Stimulated activated CD8-positive, alpha-beta memory T cell treated with anti-CD3 and anti-CD28 coated beads, Interleukin-15, amount 100 ng/mL, for 4 hours (primary cell): ENCODE measurements at places on chromosomes 7 and 10.

DNA sequence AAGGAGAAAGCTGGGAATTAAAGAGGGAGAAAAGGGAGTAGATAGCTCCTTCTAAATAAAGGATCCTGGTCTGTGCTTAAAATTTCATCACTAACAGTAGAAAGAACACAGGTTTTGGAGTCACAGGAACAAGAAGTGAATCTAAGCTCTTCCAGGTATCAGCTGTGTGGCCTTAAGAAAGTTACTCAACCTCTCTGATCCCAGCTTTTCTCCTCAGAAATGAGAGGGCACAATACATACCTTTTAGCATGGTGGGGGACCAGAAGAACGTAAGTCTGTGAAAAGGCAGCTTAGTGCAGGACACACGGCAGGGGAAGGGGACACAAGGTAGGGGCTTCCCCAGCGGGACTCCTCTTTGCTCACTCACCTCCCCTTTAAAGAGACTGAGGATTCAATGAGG is 13.4 kb downstream of the GFRA1 start:
- DNase-seq = no peak

DNA sequence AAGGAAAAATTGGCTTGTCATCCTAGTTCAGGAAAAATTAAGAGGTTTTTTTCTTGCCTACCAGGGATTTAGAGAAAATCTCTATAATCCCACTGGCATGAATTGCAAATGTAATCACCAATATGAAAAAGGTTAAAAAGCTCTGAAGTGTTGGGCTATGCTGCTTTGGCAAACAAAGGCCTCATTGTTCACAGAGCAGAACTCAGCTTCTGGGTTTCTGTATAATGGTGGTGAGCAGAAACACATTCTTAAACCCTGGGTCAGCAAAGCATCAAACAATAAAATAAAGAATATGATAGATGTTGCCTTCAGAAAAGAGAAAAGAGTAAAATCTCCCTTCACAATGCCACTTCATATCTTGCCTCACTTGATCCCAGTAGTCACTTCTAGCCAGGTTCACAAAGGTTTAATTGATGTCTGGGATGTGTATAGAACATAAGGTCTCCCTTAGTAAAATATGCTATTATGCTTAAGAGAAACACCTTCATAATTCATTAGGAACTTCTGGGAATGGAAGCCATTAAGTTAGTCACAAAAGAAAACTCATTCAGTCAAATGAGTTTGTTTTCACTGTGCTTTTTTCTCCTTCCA is 1255.5 kb upstream of the PHF14 start:
- DNase-seq = no peak

- DNase-seq = no peak
These were observed 205.3 kb downstream of the HTR7 start for GRCh38 chr10:90652519-90652918.

DNA sequence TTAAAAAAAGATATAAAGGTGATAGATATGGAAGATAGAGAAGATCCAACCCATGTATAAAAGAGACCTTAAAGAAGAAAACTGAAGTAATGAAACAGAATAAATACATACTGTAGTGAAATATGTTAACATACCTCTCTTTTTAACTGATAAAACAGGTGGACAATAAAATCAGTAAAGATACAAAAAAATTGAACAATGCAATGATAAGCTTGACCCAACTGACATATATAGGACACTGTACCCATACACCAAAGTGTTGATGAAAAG is 17.4 kb upstream of the PRF1 start:
- DNase-seq = no peak

GRCh38 chr10:69215405-69216171 is 4.5 kb upstream of the HKDC1 start:
- no peak for DNase-seq

- no peak for DNase-seq
These were observed 104.5 kb downstream of the PIP4K2A start for GRCh38 chr10:22609719-22610465.

DNA sequence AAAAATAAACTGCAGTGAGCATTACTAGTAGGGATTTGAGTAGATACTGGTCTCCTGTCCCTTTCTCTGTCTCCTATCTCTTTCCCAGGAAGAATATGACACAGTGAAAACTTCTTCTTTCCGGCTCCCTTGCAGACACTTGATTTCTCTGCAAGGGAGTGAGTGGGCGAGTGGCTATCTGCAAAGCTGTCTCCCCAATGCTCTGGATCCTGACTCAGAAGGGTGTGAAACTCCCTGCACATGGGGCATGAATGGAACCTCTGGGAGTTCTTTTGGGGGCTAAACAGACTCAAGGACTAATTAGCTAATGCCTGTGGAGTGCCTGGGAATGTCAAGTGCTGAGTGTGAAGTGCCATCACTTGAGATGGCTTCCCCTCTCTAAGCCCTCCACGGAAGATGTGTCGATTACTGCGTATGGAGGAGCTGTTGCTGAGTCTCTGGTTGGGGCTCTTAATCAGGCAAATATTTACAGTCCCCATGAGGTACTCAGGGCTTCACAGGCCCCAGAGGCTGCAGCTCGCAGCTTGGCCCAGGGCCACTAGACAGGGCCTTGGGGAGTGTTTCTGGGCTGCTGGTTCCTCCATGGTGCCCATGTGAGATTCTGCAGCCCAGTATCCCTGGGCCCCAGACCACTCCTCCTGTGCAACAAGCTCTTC is 139.8 kb downstream of the RPS24 start:
- DNase-seq = no peak

DNA sequence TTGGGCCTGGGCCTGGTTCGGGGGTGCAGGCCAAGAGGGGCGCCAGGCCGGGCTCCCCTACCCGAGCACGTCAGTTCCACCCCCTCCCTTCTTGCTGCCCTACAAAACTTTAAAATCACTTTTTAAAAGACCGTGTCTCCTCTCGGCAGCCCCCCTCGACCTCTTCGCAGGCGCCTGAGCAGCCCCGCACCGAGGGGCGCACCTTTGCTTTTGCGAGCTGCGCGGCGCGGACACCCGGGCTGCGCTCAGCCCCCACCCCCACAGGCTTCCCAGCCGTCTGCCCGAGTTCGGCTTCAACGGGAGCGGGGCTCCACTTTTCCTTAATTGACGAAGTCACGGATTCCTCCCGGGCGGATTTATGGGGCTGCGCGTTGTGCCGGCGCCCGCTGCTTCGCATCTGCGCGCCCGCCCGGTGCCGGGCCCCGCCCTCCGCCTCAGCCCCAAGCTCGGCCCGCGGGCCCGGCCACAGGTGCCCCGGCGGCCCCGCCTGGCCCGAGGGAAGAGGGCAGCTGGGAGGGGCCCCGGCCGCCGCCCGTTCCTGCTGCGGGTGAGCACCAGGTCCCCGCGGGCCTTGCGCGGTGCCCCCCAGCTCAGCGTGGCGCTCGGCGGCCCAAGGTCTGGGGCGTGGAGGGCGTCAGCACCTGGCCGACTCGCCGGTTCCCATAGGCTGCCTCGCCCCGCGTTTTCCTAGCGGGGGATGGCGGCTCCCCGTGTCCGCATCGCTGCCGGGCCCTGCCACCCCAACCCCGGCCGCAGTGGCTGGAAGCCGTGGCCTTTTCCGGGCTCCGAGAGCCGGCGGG is 10.8 kb upstream of the MNX1 start:
- DNase-seq = no peak

DNA sequence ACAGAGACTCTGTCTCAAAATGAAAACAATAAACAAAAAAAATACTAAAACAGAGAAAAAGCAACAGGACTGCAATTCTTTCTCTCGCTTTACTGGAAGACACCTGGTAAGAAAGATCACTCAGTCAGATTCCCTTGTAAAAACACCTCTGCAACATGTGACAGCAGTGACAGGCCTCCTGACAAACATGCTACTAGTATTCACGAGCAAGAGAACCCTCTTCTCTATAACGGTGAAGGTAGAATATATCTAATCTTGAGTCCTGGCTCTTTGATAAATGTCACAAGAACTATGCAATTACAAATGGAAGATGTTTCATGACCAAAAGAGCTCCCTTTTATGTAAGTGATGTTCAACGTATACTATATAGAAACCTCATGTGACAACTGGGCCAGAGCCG is 986.7 kb upstream of the LRRN3 start:
- DNase-seq = no peak

- no peak for DNase-seq
These were observed 69.6 kb downstream of the AKAP9 start for GRCh38 chr7:92010215-92010614.

DNA sequence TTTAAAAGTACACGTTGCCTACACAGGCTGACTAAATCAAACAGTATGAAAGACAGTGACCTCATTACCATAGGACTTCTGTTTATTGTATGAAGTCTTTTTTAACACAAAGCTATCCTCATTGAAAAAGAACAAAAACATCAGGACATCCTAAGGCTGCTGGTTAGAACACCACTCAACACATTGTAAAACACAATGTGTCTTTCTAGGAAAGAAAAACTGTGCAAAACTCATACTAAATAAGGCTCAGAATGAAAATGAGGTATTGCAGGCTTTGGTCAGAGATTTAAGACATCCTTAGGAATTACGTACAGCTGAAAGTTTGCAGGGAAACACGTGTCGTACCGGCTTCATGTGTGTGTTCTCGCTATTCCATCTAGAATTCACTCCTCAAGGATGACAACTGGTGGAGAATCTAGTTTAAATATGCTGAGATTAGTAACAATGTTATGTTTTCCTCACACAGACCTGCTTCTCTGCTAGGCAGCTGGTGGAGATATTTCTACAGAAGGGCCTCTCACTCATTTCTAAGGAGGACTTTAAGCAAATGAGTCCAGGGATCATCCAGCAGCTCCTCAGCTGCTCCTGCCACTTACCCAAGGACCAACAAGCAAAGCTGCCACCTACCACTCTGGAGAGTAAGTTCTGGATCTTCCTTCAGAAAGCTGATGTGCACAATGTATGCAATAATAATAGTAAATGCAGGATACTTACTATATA is 29.3 kb downstream of the SLC39A12 start:
- DNase-seq = no peak

GRCh38 chr7:138126928-138127327 is 50.7 kb downstream of the AKR1D1 start:
- no peak for DNase-seq

DNA sequence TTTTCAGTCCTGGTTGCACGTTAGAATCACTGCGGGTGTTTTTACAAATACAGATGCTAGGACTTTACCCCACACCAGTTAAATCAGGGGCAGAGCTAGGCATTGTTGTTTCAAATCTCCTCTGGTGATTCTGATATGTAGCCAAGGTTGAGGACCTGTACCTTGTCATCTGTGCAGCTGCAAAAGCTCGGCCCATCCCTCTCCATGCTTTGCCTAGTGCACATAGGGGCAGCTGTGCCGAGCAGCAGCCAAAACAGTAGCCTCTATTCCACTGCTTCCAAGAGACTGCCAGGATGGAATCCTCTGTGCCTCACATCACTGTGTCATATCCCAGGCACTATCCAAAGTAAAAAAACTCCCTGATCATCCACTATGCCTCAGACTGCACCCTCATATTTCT is 181.3 kb downstream of the CDK14 start:
- DNase-seq = no peak

DNA sequence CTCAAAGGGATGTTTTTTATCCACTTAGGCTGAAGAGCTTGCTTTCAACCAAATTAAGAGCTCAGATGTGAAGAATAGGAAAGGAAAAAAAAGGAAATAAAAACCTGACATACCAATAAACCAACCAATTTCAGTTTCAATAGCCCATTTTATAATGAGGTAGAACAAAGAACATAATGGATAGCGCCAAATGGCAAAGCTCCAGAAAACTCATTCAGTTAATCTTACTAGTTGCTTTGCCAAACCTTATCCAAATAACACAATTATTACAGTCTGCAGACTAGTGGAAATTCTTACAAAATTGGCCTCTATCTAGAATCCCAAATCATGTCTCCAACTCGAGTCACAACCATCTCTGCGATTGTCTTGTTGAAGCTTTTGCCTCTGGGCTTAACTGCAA is 337.0 kb downstream of the CRPPA start:
- no peak for DNase-seq

DNA sequence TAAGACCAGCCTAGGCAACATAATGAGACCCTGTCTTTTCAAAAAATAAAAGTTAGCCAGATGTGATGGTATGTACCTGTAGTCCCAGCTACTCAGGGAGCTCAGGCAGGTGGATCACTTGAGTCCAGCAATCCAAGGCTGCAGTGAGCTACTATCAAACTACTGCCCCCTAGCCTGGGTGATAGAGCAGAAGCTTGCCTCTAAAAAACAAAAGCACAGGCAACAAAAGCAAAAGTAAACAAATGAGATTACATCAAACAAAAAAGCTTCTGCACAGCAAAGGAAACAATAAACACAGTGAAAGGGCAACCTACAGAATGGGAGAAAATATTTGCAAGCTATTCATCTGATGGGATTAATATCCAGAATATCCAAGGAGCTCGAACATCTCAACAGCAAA is 65.4 kb downstream of the FANK1 start:
- no peak for DNase-seq

- DNase-seq = no peak
These were observed 356.0 kb downstream of the PPP1R3A start for GRCh38 chr7:113562801-113563200.
